ENCODE measurements at places on chromosomes 11 and 22. TPM values are rescaled to one million over a fixed set of nuclear protein-coding genes. Genes with fewer than 3 reads are reported as not detected.

DNA sequence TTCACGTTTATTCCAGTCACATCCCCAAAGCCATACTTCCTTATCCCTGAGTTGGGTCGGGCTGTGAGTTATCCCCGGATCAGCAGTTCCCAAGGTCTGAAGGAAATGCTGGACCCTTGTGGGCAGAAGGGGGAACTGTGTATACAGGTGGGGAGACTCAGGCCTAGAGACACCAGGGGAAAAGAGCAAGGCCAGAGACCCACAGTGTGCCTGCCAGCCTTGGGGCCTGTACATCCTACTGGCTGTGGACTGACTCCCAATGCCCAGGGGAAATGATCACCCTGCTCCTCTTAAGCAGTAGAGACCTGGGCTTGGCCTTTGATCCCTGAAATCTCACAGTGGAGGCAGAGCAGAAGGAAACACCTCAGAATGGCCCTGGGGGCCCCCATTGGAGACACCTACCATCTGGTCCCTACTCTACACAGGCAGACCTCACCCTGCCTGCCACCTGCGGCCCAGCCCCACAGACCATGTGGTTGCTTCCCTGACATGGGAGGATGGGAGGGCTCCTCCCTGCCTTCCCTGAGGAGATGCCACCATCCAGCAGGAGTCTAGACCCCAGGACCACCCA is 1.3 kb downstream of the SELENOM start:
- no peak for DNase-seq

DNA sequence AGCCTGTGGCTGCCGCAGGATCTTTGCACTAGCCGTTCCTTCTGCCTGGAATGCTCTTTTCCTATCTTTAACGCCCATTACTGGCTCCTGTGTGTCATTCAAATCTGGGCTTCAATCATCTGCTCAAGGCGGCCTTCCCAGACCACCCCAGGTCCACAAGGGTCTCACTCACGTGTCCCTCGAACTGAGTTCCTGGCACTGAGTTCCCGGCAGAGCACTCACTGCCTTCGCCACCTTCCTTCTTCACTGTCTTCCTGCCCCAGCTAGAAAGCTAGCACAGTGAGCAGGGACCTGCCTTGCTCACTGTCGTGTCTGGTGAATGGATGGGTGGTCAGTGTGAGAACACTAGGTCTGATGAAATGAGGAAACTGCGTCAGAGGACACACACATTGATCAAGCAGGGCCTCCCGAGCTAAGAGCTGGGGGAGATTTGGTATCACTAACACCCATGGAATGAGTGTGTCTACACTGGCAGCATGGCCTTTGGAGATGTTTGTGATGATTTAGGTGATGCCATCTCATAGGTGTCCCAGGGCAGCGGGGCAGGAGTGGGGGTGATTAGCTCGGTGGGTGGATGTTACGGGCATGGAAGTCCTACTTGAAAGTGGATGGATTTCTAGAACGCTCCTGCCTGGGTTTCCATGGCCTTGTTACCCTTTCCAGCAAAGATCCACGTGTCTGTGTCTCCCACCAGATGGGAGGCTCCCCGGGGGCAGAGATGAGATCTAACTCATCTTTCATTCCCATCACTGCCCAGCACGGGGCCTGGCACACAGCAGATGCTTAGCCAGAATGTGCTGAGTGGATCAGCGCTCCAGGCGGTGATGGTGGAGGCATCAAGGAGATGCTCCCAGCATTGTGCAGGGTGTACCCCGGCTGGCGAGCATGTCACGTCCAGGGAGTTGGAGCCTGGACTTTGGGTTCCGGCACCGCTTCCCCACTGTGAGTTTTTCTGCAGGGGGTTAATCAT is 64.5 kb downstream of the SHISAL1 start:
- DNase-seq: no peak

The MUC15 gene
- total RNA-seq: not detected

- DNase-seq: peak; percentile 88
Measured at GRCh38 chr11:8219257-8220021, 44.2 kb downstream of the LMO1 start.

DNA sequence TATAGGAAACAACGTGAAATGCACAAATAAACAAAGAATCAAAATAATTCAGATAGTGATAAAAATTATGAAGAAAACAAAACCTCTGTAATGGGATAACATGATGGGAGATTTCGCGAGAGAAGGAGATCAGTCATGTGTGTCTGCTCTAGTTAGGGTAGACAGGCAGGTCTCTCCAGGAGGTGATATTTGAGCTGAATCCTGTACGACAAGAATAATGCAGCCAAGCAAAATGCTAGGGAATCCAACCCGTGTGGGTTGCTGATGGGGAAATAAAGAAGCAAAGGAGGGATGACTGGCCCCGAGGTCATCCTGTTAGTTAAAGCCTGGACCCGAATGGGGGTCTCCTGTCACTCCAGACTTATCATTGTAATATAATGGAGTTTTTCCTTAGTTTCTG is 16.0 kb downstream of the MAML2 start:
- DNase-seq: no peak
